Left ventricle myocardium superior (tissue), 1 donor: ENCODE measurements at places on chromosomes 3 and 15. TPM values are rescaled to one million over a fixed set of nuclear protein-coding genes. Genes with fewer than 3 reads are reported as not detected.

GP5 gene
- not detected for total RNA-seq

ATP13A3 gene
- 41.4 TPM for total RNA-seq

CORO2B gene
- 5.9 TPM for total RNA-seq

MAP6D1 gene
- 2.3 TPM for total RNA-seq

GALNT15 gene
- total RNA-seq = 7.0 TPM

ACAN gene
- 0.15 TPM for total RNA-seq

MAP3K13 gene
- total RNA-seq = 8.0 TPM

FAM131A gene
- 41.0 TPM for total RNA-seq

TGM5 gene
- not detected for total RNA-seq

TRH gene
- total RNA-seq = not detected

SERF2 gene
- 1,014 TPM for total RNA-seq

GOLGA8H gene
- total RNA-seq = not detected

XCR1 gene
- total RNA-seq = not detected

ALDH1L1 gene
- 16.6 TPM for total RNA-seq

PKM gene
- total RNA-seq = 1,059 TPM

SLC2A2 gene
- total RNA-seq = not detected
